ENCODE measurements at places on chromosomes 4 and X. TPM values are rescaled to one million over a fixed set of nuclear protein-coding genes. Genes with fewer than 3 reads are reported as not detected.
A peak's percentile ranks its signal among the peaks of the same experiment; 100 is the strongest.

DNA sequence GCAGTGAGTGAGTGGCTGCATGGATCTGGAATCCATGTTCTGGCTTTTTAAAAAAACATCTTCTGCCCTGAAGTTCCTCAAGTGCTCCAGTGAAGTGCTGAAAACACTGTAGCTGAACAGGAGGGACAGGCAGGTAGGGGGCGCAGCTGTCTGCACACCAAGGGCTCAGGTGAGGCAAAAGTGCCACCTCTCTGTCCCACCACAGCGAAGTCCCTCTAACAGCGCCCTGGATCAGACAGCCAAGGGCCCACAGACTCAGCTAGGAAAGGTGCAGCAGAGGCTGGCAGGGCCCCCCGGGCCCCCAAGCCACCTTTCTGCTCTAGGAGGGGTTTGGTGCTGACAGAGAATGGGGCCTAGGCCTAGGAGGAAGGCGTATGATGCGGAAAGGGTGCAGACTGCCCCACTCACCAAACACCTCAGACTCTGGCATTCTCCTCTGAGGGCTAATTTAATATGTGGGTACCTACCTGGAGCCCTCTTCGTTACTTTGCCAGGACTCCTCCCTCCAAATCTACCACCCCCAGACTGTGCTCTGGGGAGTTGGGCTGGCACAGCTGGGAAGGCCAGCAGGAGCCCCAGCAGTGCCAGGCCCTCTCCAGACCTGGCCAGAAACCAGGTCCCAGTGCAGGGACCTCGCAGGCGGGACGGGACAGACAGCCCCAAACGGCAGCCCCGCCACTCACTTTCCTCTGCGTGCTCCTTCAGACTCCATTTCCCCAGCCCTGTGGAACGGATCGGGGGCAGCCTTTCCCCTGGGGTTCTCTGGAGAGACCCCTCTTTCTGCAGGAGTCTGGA lies 73.7 kb downstream of the ENPP6 start:
- H3K27ac ChIP-seq, result no peak overlapping the region
- no peaks in the 10 kb centered on the region for H3K27me3 ChIP-seq
- H3K4me3 ChIP-seq, result no peak overlapping the region
- H3K4me1 ChIP-seq, result no peaks in the 10 kb centered on the region

GRCh38 chr4:82706349-82707000 lies 92.1 kb downstream of the SCD5 start:
- H3K27me3 ChIP-seq, result no peaks in the 10 kb centered on the region
- H3K36me3 ChIP-seq, result no peaks in the 10 kb centered on the region
- no peak overlapping the region for H3K27ac ChIP-seq
- no peak overlapping the region for H3K4me3 ChIP-seq

- H3K36me3 ChIP-seq, result no peaks in the 10 kb centered on the region
- DNase-seq, result no peak
- H3K4me1 ChIP-seq, result no peaks in the 10 kb centered on the region
- no peak overlapping the region for H3K27ac ChIP-seq
These were observed 127.5 kb upstream of the GK2 start for GRCh38 chr4:79535516-79535915.

The NHSL2 gene
- total RNA-seq, result 9.3 TPM

The SATL1 gene
- not detected for total RNA-seq

GRCh38 chr4:147943159-147943638 lies 211.3 kb downstream of the ARHGAP10 start:
- no peak for DNase-seq
- no peak overlapping the region for H3K4me3 ChIP-seq
- no peaks in the 10 kb centered on the region for H3K4me1 ChIP-seq
- H3K27me3 ChIP-seq, result no peaks in the 10 kb centered on the region
- H3K27ac ChIP-seq, result no peak overlapping the region

DNA sequence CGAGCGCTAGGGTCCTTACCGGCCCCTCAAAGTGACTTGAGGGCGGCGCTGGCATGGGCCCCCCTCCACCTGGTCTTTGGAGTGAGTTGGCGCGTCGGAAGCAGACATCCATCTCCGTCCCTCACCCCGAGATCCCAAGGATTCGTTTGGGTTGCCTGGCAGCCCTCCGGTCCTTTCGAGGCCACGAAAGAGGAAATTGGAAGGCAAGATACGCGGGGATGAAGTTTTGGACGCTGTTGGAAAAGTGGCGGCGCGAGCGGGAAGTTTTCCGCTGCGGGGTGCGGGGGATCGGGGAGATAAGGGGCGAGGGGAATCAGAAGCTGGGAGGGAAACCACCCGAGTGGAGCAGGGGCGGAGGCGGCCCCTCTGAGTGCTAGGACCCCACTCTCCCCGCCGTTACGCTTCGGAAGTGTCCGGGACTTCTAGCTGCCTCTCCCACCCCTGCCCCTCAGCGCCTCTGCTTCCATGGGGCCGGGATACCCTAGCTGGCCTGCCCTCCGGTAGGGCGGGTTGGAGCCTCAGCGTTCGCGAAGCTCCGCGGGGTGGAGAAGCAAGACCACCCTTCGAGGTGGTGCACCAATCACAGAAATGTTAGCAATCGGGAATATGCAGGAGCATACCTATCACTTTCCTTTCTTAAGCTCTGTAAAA lies 57.8 kb downstream of the FRMPD3 start:
- no peak for DNase-seq
- no peaks in the 10 kb centered on the region for H3K36me3 ChIP-seq
- H3K4me1 ChIP-seq, result peaks cover 13% of the 10 kb centered on the region

GRCh38 chr4:114597410-114598115 lies 1.0 kb upstream of the UGT8 start:
- H3K27me3 ChIP-seq, result no peaks in the 10 kb centered on the region
- no peaks in the 10 kb centered on the region for H3K36me3 ChIP-seq
- H3K4me1 ChIP-seq, result peaks cover 23% of the 10 kb centered on the region

DNA sequence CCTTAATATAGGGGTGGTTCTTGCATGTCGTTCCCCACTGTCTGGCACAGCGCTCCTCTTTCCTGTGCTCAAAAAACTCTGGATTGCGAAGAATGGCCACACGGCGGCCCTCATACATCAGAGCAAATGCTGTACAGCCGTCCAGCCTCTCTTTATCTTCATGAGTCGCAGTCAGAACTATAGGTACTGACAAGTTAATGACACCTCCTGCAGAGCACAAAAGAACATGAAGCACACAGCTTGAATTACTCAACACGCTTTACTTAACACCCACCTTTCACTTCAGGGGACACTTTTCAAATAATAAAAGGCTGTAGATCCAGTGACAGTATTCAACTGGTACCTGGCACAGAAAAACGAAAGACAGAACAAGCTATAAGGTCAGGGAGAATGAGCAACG lies 65.3 kb downstream of the PAPSS1 start:
- H3K27ac ChIP-seq, result no peak overlapping the region
- DNase-seq, result no peak

DNA sequence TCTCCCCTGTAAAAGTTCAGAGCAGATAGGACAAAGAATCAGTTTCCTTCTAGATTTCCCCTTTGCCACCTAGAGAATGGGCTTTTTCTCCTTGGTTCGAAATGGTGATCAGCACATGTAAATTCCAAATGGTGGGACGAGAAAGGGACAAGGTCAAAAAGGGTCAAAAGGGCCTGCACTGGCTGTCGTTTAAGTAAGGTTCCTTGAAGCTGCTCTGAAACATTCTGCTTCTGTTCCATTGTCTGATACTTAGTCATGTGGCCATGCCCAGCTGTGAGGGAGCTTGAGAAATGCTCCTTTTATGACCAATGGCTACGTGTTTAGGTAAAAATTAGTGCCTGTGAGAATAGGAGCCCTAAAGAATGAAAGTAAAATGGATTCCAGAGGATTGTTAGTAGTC lies 165.9 kb upstream of the CENPE start:
- no peak overlapping the region for H3K27ac ChIP-seq
- no peaks in the 10 kb centered on the region for H3K27me3 ChIP-seq
- no peak for DNase-seq
- no peaks in the 10 kb centered on the region for H3K36me3 ChIP-seq
- H3K4me1 ChIP-seq, result no peaks in the 10 kb centered on the region

The ZCCHC12 gene
- 0.19 TPM for total RNA-seq

DNA sequence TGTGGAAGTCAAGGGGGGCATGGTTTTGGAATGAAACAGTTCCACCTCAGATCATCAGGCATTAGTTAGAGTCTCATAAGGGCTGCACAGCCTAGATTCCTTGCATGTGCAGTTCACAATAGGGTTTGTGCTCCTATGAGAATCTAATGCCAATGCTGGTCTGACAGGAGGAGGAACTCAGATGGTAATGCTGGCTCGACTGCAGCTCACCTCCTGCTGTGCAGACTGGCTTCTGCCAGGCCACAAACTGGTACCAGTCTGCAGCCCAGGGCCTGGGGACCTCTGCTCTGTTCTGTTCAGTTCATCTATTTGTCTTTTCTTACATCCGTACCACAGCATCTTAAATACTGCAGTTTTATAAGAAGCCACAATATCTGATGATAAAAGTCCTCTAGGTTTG lies 12.2 kb upstream of the MSL3 start:
- no peak overlapping the region for H3K27ac ChIP-seq
- no peaks in the 10 kb centered on the region for H3K36me3 ChIP-seq
- no peak overlapping the region for H3K4me3 ChIP-seq
- no peaks in the 10 kb centered on the region for H3K4me1 ChIP-seq
- no peaks in the 10 kb centered on the region for H3K27me3 ChIP-seq
- no peak for DNase-seq

The HSFX2 gene
- not detected for total RNA-seq

The SPINK2 gene
- total RNA-seq, result 0.93 TPM

The GALNTL6 gene
- total RNA-seq, result 0.08 TPM

DNA sequence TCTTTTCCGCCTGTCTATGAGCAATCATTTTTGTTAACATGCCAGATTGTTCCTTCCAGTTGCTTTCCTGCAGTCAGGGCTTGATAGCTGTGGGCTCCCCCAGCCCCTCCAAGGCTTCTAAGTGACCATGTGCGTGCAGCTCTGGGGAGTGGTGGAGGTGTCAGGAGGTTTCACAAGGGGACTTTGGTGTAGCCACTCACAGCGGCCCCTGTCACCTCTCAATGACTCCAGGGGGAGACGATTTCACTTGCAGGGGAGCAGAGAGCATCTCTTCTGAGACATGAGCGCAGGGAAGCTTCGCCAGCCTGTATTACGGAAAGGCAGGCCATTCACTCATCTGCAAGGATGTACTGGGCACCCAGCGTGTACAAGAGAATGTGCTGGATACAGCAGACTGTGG lies 3.1 kb upstream of the GPR78 start:
- peaks cover 7% of the 10 kb centered on the region for H3K4me1 ChIP-seq
- no peak overlapping the region for H3K4me3 ChIP-seq
- H3K27ac ChIP-seq, result no peak overlapping the region
- DNase-seq, result no peak
- H3K36me3 ChIP-seq, result no peaks in the 10 kb centered on the region

- H3K4me1 ChIP-seq, result peaks cover 4% of the 10 kb centered on the region
- no peak for DNase-seq
- no peaks in the 10 kb centered on the region for H3K27me3 ChIP-seq
- H3K4me3 ChIP-seq, result peak within 1 kb of the TSS; percentile 15
- no peak within 1 kb of the TSS for H3K27ac ChIP-seq
These were observed at the start of gene DRD5 for GRCh38 chr4:9781343-9782135. TSS of gene DRD5 (plus strand) at chr4:9781634. CDS start at chr4:9782030, 396 bp downstream.

GRCh38 chrX:133335027-133335426 lies 80.3 kb downstream of the GPC4 start:
- H3K27me3 ChIP-seq, result no peaks in the 10 kb centered on the region
- no peak overlapping the region for H3K27ac ChIP-seq
- no peak overlapping the region for H3K4me3 ChIP-seq
- no peaks in the 10 kb centered on the region for H3K4me1 ChIP-seq
- no peaks in the 10 kb centered on the region for H3K36me3 ChIP-seq
- DNase-seq, result no peak

- no peak for DNase-seq
- H3K4me3 ChIP-seq, result no peak overlapping the region
- H3K27ac ChIP-seq, result no peak overlapping the region
- no peaks in the 10 kb centered on the region for H3K4me1 ChIP-seq
- H3K27me3 ChIP-seq, result no peaks in the 10 kb centered on the region
These were observed 27.2 kb downstream of the EPGN start for GRCh38 chr4:74335341-74336021.

The TEX13A gene
- total RNA-seq, result not detected

- no peaks in the 10 kb centered on the region for H3K27me3 ChIP-seq
- H3K27ac ChIP-seq, result no peak overlapping the region
- no peaks in the 10 kb centered on the region for H3K36me3 ChIP-seq
- no peak for DNase-seq
- no peak overlapping the region for H3K4me3 ChIP-seq
- peaks cover 77% of the 10 kb centered on the region for H3K4me1 ChIP-seq
These were observed 46.0 kb downstream of the FNIP2 start for GRCh38 chr4:158814636-158815330.

The XAGE1A gene
- total RNA-seq, result not detected

GRCh38 chr4:174437324-174437723 lies 85.0 kb downstream of the HPGD start:
- H3K4me1 ChIP-seq, result no peaks in the 10 kb centered on the region
- no peaks in the 10 kb centered on the region for H3K27me3 ChIP-seq
- H3K4me3 ChIP-seq, result no peak overlapping the region

- H3K4me1 ChIP-seq, result no peaks in the 10 kb centered on the region
- no peak overlapping the region for H3K27ac ChIP-seq
- H3K27me3 ChIP-seq, result no peaks in the 10 kb centered on the region
These were observed 132.6 kb downstream of the FHIP1A start for GRCh38 chr4:151541389-151542071.

GRCh38 chr4:122710434-122711308 lies 21.8 kb upstream of the BBS12 start:
- DNase-seq, result no peak
- H3K27ac ChIP-seq, result no peak overlapping the region
- H3K4me3 ChIP-seq, result no peak overlapping the region
- H3K27me3 ChIP-seq, result no peaks in the 10 kb centered on the region
- peaks cover 5% of the 10 kb centered on the region for H3K36me3 ChIP-seq

- H3K36me3 ChIP-seq, result no peaks in the 10 kb centered on the region
- H3K27ac ChIP-seq, result no peak overlapping the region
- no peak for DNase-seq
- H3K27me3 ChIP-seq, result no peaks in the 10 kb centered on the region
These were observed 166.8 kb downstream of the BCOR start for GRCh38 chrX:39930786-39931528.

DNA sequence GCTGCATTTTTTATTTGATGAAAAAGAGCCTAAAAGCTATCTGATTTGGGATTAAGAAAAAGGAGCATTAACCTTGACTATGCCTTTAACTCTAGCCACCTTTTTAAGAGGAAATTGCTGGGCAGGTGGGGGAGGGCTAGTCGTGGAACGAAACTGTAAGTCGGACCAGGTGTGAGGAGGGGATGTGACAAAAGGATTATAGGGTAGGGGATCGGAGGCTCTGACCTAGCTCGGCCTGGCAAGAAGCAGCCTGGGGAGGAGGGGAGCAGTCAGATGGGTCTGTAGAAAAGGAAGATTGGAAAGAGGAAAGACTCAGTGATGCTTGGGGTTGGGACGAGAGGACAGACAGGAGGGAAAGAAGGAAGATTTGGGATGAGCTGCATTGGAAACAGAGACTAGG lies 21.1 kb upstream of the SPCS3 start:
- no peaks in the 10 kb centered on the region for H3K36me3 ChIP-seq
- no peak overlapping the region for H3K4me3 ChIP-seq
- H3K4me1 ChIP-seq, result no peaks in the 10 kb centered on the region
- no peak for DNase-seq
- H3K27me3 ChIP-seq, result no peaks in the 10 kb centered on the region

- H3K27ac ChIP-seq, result no peak overlapping the region
- H3K4me3 ChIP-seq, result no peak overlapping the region
- H3K27me3 ChIP-seq, result no peaks in the 10 kb centered on the region
- no peak for DNase-seq
- H3K36me3 ChIP-seq, result no peaks in the 10 kb centered on the region
These were observed 439.0 kb downstream of the GPM6A start for GRCh38 chr4:175373031-175373430.
